ENCODE measurements at places on chromosomes 13 and 19. TPM values are rescaled to one million over a fixed set of nuclear protein-coding genes. Genes with fewer than 3 reads are reported as not detected.

Gene TTYH1
- 45.6 TPM for polyA plus RNA-seq

Gene MAG
- polyA plus RNA-seq: 0.22 TPM

Gene ZNF841
- 6.1 TPM for polyA plus RNA-seq

Gene KCNN4
- 4.1 TPM for polyA plus RNA-seq

Gene PLPP2
- not detected for polyA plus RNA-seq

Gene GFY
- polyA plus RNA-seq: 0.67 TPM

Gene DACT3
- 3.3 TPM for polyA plus RNA-seq

Gene FPR1
- polyA plus RNA-seq: not detected

Gene STOML3
- polyA plus RNA-seq: not detected

Gene CDC34
- polyA plus RNA-seq: 2.1 TPM

Gene RAB3D
- polyA plus RNA-seq: 1.9 TPM

Gene ZGLP1
- polyA plus RNA-seq: not detected

Gene KIR3DL1
- not detected for polyA plus RNA-seq

Gene CCDC8
- not detected for polyA plus RNA-seq

Gene ZNF587B
- 2.7 TPM for polyA plus RNA-seq

Gene CACNG7
- 1.8 TPM for polyA plus RNA-seq

Gene SERPINE3
- polyA plus RNA-seq: not detected

Gene LRRC63
- 0.67 TPM for polyA plus RNA-seq

Gene EIF3K
- 469 TPM for polyA plus RNA-seq

Gene RXFP2
- polyA plus RNA-seq: not detected

Gene NBEA
- polyA plus RNA-seq: 81.9 TPM

Gene PTGIR
- polyA plus RNA-seq: not detected

Gene KLHL26
- polyA plus RNA-seq: 2.2 TPM

Gene CBARP
- 0.26 TPM for polyA plus RNA-seq

Gene TDRD12
- polyA plus RNA-seq: 0.10 TPM

Gene PRTN3
- not detected for polyA plus RNA-seq

Gene ATP8B3
- polyA plus RNA-seq: not detected

Gene PSPN
- 0.35 TPM for polyA plus RNA-seq

Gene WDR87
- polyA plus RNA-seq: not detected

Gene SPACA4
- polyA plus RNA-seq: not detected

Gene VSIG10L
- 0.81 TPM for polyA plus RNA-seq

Gene CKM
- not detected for polyA plus RNA-seq

Gene ZNF492
- polyA plus RNA-seq: not detected

All from Purkinje cell (primary cell).